ENCODE measurements at places on chromosomes 2 and 18.

DNA sequence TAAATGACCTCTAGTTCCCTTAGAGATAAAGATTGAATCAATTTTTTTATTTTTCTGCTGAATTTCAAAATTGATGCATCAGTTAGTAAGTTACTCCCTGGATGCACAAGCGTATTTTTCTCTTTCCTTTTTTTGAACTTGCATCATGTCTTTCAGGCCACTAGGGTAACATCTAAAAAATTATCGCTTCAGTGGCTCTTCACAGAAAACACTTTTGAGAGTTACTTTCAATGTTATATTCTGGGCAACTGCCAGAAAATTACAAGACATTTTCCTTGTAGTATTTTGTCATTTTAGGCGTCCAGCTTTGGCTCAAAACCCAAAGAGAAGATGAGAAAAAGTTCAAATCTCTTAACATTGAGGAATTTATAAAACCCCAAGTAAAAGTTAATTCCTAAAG lies 59.8 kb downstream of the DSEL start:
- DNase-seq, result no peak

DNA sequence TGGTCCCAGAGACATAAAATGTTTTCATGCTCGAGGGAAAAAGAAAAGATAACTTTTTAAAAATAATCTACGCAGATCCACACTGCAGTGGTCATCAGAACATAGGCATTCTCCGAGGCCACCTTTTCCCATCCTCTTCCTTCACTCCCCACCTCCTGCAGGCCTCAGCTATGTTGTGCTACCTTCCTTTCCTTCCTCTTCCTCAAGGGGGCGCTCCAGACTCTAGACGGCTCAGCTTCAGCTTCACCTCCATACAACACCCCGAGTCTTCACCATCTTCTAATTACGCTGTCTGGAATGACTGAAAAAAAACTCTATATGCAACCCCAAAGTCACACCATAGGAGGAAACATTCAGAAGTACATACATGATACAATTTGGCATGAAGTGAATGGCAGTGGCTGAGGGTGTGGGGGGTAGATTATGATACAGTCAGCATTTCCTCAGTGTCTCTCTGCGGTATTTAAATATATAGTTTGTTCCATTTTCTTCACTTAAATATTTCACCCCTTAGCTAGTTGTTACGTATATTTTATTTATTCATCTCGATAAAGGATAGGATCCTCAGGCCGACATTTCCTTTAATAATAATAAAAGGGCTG lies 583.6 kb downstream of the IRS1 start:
- DNase-seq, result peak; percentile 56

- peak; percentile 59 for DNase-seq
These were observed 12.6 kb upstream of the KCNG2 start for GRCh38 chr18:79784965-79785770.

DNA sequence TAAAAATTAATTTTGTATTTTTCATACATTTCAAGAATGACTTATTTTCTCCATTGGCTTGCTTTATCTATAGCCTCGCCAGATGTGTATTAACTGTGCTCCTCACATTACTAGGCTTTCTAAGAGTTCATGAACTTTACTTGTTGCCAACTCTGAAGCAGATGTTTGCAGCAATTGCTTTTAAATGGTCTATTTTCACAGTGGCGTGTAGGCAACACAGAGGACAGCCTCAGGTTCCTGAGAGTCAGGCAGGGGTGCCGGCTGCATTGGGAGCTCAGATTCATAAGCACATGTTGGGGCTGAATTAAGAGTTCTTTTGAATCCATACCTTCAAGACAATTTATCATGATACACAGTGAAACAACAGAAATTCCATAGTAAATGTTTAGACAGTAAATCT lies 179.2 kb upstream of the PXDN start:
- DNase-seq, result no peak

DNA sequence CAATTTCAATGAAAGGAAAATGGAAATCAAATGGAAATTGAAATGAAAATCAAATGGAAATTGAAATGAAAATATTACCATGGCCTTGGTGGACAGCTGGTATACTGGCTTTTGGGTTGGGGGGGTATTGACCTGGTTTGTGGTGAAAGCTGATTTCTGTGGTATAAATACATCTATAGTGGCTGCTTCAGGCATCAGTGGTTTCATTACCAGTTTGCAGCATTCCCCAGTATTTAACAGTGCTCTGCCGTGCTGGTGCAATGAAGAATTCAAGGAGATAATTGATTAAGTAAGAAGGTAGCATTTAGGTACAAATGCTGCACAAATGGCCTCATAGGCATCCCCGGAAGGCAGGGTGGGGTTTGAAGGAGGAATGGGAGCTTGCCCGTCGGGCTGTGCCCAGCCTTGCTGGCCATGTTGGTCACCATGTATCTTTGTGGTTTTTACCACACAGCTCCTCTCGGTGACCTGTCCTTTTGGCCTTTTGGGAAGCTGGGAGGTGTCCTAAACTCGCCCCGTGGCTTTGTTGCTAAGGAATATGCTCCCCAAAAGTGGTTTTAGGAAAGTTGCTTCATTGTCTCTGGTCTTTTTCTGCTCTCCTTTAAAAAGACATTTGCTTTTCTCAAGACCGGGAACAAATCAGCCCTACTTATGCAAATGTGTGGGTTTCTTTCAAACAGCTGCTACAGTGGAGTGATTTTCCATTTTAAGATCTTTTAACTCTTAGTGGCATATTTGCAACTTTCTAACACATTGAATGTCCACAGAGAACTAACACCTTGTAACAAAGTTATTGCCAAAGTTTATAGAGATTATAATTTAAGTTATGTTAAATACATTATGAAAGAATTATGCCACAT lies 28.6 kb downstream of the SNTG2 start:
- DNase-seq, result peak; percentile 76

DNA sequence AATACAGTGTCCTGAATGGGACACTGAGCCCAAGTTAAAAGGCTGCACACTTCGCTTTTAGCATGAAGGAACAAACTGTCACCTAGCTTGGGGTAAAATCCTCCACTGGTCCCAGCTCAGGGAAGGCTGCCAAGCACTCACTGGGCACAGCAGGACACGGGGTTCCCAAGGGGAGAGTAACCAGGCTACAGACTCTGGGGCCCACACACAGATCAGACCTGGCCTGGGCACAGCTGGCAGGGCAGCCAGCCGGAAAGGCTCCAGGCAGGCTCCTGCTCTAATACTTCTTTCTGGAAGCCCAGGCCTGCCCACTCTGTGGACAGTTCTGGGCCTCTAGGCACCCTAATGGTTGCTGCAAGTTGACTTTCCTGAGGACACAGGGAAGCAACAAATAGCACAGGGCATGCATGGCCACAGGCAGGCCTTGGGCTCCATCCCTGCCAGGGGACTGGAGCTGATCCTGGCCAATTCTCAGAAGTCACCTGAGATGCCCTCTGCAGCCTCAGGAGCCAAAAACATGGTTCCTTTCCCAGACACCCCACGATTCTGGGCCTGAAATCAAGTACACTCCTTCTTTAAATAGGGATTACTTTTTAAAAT lies 18.7 kb upstream of the SULT1C3 start:
- peak; percentile 45 for DNase-seq

DNA sequence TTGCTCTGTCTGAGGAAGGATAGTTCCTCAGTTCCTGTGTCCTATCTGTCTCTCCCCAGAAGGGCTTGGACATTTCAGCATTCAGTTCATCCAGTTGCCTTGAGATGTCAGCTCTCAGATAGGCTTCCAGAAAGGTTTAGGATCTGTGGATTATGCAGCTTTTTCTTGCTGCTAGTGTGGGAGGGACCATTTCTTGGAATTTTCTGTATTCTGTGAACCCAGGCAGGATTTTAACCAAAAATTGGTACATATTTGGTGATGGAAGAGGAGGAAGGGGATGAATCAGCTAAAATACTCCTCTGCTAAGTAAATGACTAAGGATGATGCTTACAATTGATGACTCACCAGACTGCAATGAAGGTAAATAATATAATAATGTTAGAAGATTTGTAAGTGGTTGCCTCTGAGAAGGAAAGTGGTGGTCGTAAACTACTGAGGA lies 58.6 kb upstream of the DOCK10 start:
- peak; percentile 64 for DNase-seq

Measured in myocyte (in vitro differentiated cells).